ENCODE measurements at places on chromosomes 2 and 18. TPM values are rescaled to one million over a fixed set of nuclear protein-coding genes. Genes with fewer than 3 reads are reported as not detected.

- DNase-seq: no peak
Observed at GRCh38 chr2:107072150-107072940, 186.4 kb upstream of the ST6GAL2 start.

DNA sequence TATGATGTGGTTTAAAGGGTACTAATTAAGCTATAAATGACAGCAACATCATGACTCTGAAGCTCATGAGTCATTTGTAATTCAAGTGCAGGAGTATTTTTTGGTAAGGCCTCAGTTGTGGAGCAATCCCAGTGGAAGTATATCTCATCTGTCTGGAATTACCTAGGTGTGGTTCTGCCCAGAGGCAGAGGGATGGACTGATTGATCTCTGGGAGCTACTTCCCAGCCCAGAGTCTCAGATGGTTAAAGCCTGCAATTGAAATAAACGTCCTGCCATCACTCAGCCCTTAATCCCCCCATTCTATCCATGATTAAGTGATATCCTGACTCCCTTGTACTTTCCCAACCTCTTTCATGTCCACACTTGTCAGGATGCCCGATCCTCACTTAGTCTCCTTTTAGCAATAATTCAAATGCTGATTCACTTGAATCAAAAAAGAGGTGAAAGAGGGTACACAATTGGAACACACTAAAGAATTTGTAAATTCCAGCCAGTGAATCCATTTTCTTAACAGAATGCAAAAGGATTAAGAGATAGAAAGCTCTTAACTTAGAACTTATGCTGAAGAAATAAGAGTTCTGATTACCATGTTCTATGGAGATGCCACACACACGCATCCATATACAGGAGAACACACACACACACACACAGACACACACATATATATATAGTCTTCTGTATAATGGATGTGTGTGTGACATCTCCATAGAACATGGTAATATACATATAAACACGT is 664.4 kb downstream of the NYAP2 start:
- DNase-seq: no peak

DNA sequence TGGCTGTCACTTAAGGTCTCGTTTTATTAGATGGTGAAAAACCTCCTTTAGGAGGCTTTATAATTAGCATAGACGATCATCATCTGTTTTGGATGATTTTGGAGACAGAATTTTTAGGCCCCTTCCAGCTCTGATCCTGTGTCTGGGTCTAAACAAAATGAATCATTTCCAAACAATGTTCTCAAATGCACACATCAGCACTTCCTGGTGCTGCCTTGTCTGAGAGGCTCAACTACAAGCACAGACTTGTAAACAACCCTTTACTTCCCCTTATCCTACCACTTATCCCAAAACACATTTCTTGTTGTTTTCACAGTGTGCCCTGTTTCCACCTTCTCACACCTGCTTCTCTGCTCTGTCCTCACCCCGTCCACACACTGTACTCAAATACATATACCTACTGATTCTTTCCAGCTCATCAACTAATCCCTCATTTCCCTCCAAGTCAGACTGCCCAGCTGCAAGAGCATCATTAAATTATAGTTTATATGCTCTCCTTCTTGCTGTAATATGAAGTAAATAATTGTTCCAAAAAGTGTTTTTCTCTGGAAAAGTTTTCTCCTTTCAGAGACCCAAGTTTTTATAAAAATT is 71.2 kb upstream of the COL3A1 start:
- no peak for DNase-seq

GRCh38 chr18:12895626-12896025 is 11.6 kb upstream of the PTPN2 start:
- no peak for DNase-seq

PGAP1 gene
- total RNA-seq: 15.0 TPM

GLI2 gene
- total RNA-seq: 4.0 TPM

SNRNP200 gene
- total RNA-seq: 84.8 TPM

EML6 gene
- 3.2 TPM for total RNA-seq

GALNT5 gene
- 66.5 TPM for total RNA-seq

CAPN13 gene
- total RNA-seq: 58.5 TPM

ST8SIA3 gene
- 0.14 TPM for total RNA-seq

ZNF521 gene
- total RNA-seq: 6.9 TPM

Measured in left colon (tissue), 2 donors.